ENCODE measurements at places on chromosomes 7 and 10.

DNA sequence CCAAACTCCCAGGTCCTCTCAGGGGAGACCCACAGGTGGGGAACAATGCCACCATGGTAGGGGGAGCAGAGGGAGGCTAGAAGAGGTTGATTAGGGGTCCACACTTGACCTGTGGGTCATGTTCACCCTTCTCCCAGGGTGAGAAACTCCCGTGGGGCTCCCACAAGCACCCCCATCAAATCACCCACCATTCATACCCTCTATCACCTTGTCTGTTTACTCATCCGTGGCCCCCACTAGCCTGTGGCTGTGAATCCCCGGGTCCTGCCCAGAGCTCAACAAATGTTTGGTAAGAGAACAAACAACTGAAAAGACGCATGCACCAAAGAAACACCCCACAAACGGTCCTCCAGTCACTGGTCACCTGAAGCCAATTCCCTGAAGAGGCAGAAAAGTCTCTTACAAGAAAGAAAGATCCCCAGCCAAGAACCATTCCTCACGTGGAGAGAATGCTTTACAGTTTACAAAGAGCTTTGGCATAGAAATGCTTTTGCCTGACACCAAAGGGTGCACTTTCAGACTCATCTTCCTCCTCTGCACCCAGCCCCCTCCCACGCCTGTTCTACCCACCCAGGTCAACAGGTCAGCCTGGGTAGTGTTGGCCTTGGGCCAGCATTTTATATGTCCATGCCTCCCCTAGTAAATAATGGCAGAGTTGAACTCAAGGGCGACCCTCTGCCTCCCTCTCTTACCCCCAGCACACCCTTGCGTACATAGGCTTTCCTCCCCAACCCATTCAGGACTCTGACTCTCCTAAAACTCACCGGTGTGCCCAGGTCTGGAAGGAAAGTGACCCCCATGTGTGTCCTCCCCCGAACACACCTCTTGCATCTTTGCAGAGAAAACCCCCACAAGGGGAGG lies 1.9 kb downstream of the ZCCHC24 start:
- DNase-seq = no peak

GRCh38 chr10:1126461-1126860 lies 70.3 kb downstream of the WDR37 start:
- no peak for DNase-seq

- no peak for DNase-seq
Observed at GRCh38 chr7:92761391-92762097, 74.8 kb downstream of the CDK6 start.

- no peak for DNase-seq
Observed at GRCh38 chr10:10886861-10887531, 130.7 kb upstream of the CELF2 start.

DNA sequence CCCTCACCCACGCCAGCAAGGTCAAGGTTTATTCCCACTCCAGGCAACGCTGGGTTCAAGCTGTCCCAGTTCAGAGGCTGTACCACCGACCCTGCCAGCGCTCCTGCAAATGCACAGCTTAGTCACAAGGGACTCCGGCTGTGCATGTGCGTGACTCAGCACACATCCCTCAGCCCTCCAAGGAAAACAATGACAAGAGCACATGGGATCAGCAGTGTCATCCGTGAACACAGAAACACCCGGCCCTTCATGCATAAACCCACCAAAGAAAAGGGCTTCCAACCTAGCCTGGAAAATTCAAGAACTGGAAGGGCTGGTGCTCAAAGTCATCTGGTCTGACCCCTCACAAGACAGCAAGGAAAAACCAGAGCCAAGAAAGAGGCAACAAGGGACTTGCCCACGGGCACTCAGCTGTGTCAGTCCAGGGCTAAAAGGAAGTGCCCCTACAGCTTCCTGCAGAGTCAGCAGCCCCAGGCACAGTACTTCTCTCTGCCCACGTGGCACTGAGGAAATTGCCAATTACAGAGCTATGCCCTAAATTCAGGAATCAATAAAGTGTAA lies 106.1 kb downstream of the KCNMA1 start:
- DNase-seq = peak; percentile 89
